ENCODE measurements at places on chromosomes 6 and 20.

- DNase-seq, result no peak
Observed at GRCh38 chr20:18190338-18191233, 52.9 kb downstream of the KAT14 start.

- DNase-seq, result peak; percentile 34
Observed at GRCh38 chr6:82006027-82006738, 241.4 kb downstream of the IBTK start.

- DNase-seq, result no peak
Observed at GRCh38 chr20:45410887-45411286, 2.8 kb downstream of the DBNDD2 start.

GRCh38 chr6:109048670-109049415, 45.8 kb downstream of the SESN1 start:
- DNase-seq, result no peak

DNA sequence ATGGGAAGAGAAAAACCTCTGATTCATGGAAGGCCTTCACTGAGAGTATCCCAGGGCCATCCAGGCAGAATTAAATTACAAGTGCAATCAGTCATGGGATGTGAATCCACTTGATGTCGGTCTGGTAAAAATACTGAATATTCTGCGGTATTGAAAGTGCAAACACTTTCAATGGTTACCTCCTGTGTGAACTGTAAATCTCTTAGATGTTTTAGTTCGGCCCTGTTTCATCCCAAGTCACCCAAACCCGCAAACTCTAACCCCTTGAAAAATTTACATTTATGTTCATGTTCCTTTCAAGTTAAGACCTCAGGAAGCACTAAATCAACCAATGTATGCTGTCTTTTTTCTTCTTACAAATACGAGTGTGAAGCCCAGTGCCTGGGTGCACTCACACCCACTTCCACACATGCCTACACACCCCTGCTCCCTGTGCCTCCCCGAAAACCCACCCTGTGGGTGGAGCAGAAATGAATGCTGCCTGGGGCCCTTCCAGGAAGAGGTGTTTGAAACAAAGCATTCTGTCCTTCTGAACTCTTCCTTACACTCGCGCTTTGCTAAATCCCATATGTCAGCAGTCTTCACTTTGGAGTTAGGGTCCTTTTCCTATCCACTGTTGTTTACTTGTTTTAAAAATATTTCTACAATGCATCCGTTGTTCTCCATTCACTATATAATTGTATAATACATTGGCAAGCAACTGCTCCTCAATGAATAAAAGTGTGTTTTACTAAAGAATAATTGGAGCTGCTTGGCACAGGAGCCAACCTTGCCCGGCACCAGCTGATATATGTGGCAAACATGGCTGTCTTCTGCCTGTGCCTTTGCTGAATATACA, 62.7 kb downstream of the FYN start:
- DNase-seq, result no peak

Measured in NCI-H2029 treated with DMSO at 0.1 percent for 48 hours (cell line).